ENCODE measurements at places on chromosomes 12 and 14.

DNA sequence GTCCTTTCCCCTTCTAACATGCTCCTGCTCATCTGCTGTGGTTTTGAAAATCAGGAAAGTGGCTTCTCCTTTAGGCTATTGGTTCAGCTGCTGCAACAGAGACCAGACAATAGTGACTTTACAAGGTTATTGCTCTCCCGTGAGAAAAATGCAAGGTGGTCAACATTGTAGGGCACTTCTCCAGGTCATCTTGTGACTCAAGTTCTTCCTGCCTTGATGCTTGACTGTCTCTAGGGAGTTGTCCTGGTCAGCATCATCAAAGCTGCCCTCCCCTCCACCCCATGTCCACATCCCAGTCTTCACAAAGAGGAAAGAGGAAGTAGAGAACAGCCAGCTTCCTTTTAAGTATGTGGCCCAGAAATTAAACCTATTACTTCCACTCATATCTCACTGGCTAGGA is 3.9 kb upstream of the TMEM63C start:
- DNase-seq, result peak; percentile 14

- DNase-seq, result no peak
Measured at GRCh38 chr14:63656194-63656593, 14.5 kb upstream of the WDR89 start.

DNA sequence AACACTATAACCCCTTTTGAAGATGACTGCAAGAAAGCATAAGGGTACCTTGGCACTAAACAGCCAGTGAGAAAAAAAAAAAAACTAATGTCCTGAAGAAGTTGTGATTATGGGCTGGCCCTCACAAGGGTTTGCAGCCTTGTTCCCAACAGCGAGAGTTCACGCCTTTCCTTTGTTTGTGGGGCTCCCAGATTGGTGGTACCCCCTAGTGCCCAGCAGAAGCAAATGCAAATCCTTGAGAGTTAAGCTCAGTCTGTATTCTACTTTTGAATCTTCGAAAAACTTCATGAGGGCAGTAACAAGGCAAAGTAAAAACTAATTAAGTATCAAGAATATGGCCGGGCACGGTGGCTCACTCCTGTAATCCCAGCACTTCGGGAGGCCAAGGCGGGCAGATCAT is 238.9 kb upstream of the LMO3 start:
- no peak for DNase-seq

GRCh38 chr12:8816448-8817050 is 5.9 kb upstream of the A2ML1 start:
- DNase-seq, result no peak

DNA sequence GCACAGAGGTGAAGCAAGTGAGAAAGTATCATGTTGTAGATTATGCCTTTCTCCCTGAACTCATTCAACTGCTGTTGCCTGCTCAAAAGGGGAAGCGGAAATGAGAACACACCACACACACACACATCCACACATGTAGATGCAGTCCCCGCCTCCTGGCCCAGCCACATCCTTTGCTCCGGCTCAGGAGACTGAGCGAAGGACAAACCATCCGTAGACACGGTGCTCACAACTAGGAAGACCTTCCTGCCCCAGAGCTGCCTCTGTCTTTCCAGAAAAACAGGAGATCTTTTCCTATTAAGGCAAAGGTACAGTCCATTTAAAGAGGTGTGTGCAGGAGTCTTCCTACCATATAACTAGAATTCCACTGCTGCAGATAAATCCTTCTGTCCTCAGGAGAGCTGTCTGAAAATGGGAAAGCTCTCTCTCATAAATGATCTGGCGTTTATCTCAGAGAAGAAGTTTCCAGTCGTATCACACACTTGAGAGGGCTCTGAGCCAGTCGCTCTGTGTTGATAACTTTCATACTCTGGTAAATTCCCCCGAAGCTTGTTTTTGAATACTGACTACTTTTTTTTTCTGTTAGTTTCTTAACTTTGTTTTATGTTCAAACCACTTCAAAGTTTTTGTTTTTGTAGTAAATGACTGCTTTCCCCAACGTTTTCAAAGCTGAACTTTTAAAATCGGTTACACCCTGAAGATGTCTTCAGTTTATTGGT is at the start of gene TESPA1:
Gene TESPA1 (minus strand): TSS at position 105 of the 719 bp plus-strand sequence. CDS start 10,200 bp downstream, outside the sequence.
- DNase-seq, result peak; percentile 41

GRCh38 chr14:93456356-93456755 is 25.6 kb downstream of the UNC79 start:
- no peak for DNase-seq

GRCh38 chr12:88377973-88378372 is 202.3 kb downstream of the KITLG start:
- no peak for DNase-seq

GRCh38 chr12:121806546-121807423 is 3.0 kb downstream of the SETD1B start:
- no peak for DNase-seq

DNA sequence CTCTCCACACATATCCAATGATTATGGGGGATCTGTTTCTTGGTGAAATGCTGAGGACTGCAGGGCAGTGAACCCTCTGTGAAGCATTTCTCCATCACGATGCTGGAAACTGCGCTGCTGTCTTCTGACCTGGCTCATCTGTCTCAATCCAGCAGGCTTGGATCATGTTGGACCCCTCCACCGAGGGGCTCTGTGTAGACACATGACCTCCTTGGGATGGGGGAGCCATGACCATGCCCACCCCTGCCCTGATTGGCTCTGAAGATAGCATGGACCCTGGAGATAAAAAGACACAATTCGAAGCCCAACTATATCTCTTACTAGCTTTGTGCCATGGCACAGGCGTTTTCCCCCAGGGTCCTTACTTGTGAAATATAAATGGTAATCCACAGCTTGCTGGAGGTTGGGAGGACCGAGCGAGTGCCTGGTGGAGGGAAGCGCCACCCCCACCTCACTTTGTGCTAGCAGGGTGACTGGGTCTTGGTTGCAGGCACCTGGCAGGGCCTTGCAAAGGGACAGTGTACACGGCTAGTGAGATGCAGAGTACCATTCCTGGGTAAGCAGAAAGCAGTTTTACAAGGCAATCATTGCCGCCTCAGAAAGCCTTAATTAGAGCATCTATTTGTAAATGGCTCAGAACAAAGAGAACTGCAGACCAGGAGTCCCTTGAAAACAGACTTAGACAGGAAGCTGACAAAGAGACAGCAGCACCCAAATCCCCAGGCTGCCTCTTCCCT is 2.4 kb upstream of the KRT83 start:
- DNase-seq, result no peak

- DNase-seq, result no peak
Measured at GRCh38 chr12:121831571-121832245, 27.0 kb downstream of the HPD start.

DNA sequence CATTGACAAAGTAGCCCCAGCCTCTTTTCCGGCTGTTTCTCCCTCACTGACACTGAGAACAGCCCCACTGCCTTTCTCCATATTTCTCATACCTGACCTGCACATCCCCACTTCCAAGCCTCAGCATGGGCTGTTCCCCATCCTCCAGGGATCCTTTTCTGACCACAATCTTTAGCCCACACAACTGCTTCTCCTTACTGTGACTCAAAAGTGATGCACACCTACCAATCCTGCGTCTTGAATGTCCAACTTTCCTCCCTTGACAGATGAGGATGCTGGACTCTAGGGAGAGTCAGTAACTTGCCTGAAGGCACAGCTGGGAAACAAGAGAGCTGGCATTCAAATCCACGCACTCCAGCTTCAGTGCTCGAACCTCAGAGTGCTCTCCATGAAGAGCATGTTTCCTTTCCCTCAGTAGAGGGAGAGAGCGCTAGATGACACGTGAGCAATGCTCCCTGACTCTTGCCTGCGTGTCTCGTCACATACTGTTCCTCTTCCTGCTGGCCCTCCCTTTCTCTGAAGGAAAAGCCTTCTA is 75.6 kb downstream of the NTF3 start:
- no peak for DNase-seq

DNA sequence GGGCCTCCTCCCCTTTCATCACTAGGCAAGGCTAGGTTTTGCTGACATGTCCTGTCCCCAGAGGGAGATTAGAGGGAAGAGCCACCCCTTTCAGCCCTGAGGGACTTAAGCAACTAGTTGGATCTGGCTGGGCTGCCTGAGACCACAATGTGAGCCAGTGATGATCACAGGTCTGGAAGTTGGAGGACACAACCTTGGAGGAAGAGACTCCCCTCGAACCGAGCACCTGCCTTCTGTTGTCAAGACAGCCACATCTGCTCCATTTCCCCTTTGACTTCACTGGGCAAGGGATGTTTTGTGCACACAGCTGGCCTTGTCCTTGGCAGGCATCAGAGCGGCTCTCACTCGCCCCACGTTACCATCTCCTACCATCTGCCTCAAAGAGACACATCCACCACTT is 31.4 kb downstream of the MVK start:
- no peak for DNase-seq

DNA sequence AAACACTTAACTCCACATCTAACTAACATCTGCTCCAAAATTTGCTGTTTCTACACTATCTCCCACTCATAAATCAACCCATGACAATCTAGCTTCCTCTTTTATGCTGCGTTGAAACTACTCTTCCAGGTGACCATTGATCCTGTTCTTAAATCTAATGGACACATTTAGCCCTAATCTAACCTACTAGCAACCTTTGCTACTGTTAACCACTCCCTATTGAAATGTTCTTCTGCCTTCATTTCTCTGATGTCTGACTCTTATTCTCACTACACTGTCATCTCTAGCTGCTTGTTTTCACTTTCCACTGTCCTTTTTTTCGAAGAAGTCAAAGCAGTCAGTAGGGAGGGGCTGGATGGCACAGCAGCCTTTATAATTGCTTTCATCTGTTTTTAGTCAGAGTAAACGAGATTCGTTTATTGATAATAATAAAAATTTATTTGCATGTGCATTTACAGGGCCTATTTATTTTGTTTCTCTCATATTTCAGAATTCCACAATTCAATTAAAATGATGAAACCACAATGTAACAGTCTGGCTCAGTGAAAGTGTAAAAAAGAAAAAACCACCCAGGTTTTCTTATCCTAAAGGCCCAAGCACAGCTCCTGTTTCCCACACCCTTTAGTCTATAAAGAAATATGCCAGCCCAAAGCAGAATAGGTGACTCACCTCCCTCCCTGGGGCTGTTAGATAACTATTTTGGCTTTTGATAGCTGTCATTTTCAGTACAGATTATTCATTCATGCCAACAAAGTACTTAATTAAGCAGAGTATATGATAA is 44.9 kb downstream of the ATP2B1 start:
- DNase-seq, result peak; percentile 75

DNA sequence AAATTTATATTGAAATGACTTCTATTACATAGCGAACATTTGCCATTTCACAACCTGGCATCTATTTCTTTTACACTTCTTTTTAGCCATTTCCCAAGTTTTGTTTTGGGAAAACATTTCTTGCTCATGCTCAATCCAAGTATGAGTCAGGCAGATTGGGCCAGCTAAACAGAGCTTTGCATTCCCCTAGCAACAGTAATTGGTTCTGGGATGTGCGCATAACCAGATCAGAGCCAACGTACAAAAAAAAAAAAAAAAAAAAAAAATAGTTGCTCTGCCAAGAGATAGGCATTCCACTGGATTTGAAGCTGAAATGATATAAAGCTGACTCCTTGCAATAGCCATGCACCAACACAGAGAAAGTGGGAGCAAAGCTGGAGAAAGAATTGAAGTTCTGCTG is 37.5 kb downstream of the PLCZ1 start:
- peak; percentile 77 for DNase-seq

- no peak for DNase-seq
Measured at GRCh38 chr12:104306943-104307654, 3.6 kb downstream of the EID3 start.

- no peak for DNase-seq
Measured at GRCh38 chr12:110117956-110118685, 6.0 kb upstream of the IFT81 start.

- peak; percentile 54 for DNase-seq
Measured at GRCh38 chr14:102675396-102675795, 82.9 kb downstream of the RCOR1 start.

DNA sequence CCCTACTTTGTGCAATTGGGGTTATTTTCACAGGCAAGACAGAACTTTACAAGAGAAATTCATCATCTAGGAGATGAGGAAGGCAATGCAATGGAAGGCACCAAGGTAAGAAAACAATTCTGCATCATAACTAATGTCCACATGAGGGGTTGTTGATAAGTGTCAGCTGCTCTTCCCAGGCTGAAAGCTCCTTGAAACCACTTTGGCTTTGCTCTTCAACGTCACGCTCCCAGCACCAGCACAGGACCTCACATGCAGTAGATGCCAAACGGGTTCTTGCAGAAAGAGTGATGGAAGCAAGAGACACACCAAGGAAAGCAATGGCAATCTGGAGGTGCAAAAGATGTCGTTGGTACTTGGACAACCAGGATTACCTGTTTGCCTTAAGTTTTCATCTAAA is 485.5 kb downstream of the BCL11B start:
- no peak for DNase-seq

GRCh38 chr14:31389946-31390345 is 30.4 kb downstream of the HEATR5A start:
- DNase-seq, result no peak

- DNase-seq, result no peak
Measured at GRCh38 chr12:54859502-54859901, 5.2 kb downstream of the MUCL1 start.

DNA sequence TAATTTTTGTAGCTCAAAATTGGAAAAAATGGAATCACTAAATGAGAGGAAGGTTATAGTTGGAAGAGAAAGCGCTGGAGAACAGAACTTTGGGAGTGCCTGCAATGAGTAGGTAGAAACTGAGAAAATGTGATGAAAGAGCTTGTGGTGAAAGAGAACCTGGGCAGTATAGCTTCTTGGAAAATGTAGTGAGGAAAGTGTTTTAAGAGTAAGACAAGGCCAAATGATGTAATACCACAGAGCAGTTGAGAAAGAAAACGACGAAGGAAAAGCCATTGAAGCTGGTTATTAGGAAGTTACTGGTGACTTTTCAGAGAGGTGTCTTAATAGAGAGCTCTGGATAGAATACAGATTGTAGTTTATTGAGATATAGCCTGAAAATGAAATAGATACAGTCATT is 255.3 kb downstream of the AEBP2 start:
- DNase-seq, result peak; percentile 22

GRCh38 chr12:12483438-12483837 is 79.2 kb downstream of the DUSP16 start:
- no peak for DNase-seq

Data from M059J (cell line).